ENCODE measurements at places on chromosomes 13 and 19. TPM values are rescaled to one million over a fixed set of nuclear protein-coding genes. Genes with fewer than 3 reads are reported as not detected.

DNA sequence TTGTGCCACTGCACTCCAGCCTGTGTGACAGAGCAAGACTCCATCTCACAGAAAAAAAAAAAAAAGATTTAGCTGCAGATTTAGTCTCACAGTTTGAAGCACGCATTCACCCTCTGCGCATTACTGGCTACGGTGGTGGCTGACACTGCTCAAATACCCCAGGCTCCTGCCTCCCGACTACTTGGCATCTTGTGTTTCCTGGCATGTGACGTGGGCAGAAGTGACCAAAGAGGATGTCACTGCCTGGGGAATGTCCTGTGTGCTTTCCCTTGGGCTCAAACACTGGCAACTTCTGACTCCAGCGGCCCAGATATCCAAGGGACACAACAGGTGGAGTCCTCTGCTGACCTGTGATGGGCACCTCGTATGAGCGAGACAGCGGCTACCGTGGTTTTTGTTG, 24.7 kb upstream of the EIF3G start:
- H3K27me3 ChIP-seq, result no peaks in the 10 kb centered on the region
- H3K27ac ChIP-seq, result no peak overlapping the region
- H3K36me3 ChIP-seq, result peaks cover 43% of the 10 kb centered on the region
- no peak for DNase-seq
- no peaks in the 10 kb centered on the region for H3K4me1 ChIP-seq

GRCh38 chr13:25649001-25649633, 277.3 kb downstream of the ATP8A2 start:
- no peaks in the 10 kb centered on the region for H3K4me1 ChIP-seq
- H3K27ac ChIP-seq, result no peak overlapping the region
- H3K4me3 ChIP-seq, result no peak overlapping the region
- H3K36me3 ChIP-seq, result no peaks in the 10 kb centered on the region
- DNase-seq, result no peak

- peak overlapping the region; percentile 95 for H3K27ac ChIP-seq
- H3K4me1 ChIP-seq, result no peaks in the 10 kb centered on the region
These were observed 1.7 kb upstream of the USPL1 start for GRCh38 chr13:30615866-30616541.

DNA sequence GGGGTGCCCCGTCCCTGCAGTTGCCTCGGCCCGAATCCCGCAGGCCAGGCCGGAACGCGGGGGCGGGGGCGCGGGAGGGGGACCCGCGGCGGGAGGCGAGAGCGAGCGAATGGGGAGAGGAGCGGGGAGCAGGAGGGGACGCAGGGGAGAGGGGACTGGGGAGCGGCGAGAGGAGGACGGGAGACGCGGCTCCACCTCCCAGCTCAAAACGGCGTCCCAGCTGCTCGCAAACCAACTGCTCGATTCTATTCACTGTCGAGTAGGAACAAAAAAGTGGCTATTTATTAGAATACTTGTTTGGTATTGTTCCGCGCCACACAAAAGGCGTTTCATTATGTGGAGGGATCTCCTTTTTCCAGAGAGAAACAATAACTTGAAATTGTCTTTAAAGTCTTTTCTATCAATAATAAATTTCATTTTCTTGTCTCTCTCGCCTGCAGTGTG, 10.6 kb upstream of the SOX1 start:
- no peaks in the 10 kb centered on the region for H3K36me3 ChIP-seq
- no peak for DNase-seq
- no peak overlapping the region for H3K4me3 ChIP-seq
- no peak overlapping the region for H3K27ac ChIP-seq

DNA sequence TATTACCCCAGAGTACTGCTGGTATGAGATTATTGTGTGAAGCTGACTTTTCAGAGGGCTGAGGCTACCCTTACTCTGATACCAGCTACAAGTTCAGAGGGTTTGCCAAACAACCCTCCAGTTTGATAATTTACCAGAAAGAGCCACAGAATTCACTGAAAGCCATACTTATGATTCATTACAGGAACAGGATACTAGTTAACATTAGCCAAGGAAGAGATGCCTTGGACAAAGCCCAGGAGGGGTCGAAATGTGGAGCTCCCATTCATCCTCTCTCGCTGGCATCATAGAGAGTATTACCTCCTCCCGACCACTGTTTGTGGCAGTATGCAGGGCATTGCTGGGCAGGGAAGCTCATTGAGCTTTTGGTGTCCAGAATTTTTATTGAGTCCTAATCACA, 364.3 kb downstream of the KCNRG start:
- H3K27ac ChIP-seq, result no peak overlapping the region
- no peaks in the 10 kb centered on the region for H3K27me3 ChIP-seq
- H3K36me3 ChIP-seq, result no peaks in the 10 kb centered on the region
- no peak overlapping the region for H3K4me3 ChIP-seq

TEX101 gene
- not detected for total RNA-seq

CCDC97 gene
- total RNA-seq, result 5.9 TPM

C13orf42 gene
- not detected for total RNA-seq

DNA sequence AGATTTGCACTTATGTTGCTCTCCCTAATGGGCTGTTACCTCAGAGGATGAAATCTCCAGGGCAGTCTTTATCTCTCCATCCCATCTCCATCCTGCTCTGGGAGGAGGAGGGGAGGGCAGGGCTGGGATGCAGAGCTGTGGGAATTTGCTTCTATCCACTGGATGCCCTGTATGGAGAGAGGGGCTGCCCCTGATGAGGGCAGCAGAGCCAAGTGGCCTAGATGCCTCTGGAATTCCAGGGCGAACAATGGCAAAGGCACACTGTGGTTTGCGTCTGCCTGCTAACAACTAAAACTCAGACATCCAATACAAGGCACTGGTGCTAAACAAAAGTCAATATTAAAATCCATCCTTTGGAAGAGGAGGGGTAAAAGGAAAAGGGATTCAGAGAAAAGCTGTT, 165.1 kb downstream of the COG6 start:
- no peaks in the 10 kb centered on the region for H3K27me3 ChIP-seq
- no peaks in the 10 kb centered on the region for H3K36me3 ChIP-seq
- no peaks in the 10 kb centered on the region for H3K4me1 ChIP-seq
- H3K27ac ChIP-seq, result no peak overlapping the region
- DNase-seq, result no peak

DNA sequence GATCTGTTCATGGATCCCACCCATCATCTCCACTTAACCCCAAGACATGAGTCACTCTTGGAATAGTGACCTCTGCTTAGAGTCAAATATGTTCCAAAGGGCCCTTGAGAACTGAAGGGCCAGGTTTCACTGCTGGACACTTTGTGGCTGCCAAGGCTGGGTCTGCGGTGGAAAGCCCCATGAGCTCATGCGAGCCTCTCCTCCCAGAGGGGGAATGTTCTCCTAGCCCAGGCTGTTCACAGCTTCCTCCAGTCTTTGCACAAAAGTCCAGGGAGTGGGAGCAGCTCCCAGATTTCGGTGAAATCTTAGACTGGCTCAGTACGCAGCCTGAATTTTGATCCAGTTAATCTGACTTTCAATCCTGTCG, 732 bp upstream of the DCLK1 start:
- peaks cover 9% of the 10 kb centered on the region for H3K27me3 ChIP-seq
- no peak overlapping the region for H3K27ac ChIP-seq
- no peaks in the 10 kb centered on the region for H3K36me3 ChIP-seq

ZNF296 gene
- not detected for total RNA-seq

C19orf85 gene
- total RNA-seq, result not detected

GRCh38 chr19:29215322-29215845, 2.4 kb upstream of the UQCRFS1 start:
- DNase-seq, result no peak
- H3K4me3 ChIP-seq, result no peak overlapping the region
- no peaks in the 10 kb centered on the region for H3K36me3 ChIP-seq
- peaks cover 7% of the 10 kb centered on the region for H3K27me3 ChIP-seq

DNA sequence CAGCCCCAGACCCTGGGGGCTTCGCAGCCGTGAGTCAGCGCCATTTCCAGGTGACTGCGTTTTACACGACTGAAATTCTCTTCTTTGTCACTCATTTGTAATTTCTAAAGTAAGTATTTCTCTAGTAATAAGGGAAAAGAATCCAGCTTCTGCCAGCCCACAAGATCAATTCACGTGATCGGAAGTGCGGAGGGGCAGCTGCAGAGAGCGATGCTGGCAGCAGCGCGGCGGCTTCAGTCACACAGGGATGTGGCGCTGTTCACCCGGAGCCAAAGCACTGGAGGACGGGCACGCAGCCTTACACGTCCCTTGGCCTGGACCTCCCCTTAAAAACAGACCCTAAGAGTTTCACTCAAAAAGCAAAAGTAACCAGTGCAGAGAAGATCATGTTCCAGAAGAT, 18.4 kb downstream of the GRTP1 start:
- no peak overlapping the region for H3K27ac ChIP-seq
- no peaks in the 10 kb centered on the region for H3K36me3 ChIP-seq
- H3K27me3 ChIP-seq, result no peaks in the 10 kb centered on the region
- H3K4me1 ChIP-seq, result no peaks in the 10 kb centered on the region
- H3K4me3 ChIP-seq, result no peak overlapping the region

DNA sequence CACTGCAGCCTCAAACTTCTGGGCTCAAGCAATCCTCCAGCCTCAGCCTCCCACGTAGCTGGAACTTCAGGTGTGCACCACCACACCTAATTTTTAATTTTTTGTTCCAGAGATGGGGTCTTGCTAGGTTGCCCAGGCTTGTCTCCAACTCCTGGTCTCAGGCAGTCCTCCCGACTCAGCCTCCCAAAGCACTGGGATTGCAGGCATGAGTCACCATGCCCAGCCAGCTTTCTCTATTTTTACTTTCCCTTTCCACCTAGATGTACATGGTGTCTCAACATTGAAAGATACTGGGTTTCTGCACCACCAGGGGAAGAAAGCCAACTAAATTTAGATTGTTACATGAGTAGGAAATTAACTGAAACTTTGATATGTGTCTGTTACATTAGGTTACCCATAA, 13.8 kb upstream of the ZNF846 start:
- H3K27ac ChIP-seq, result no peak overlapping the region
- no peaks in the 10 kb centered on the region for H3K4me1 ChIP-seq
- H3K36me3 ChIP-seq, result no peaks in the 10 kb centered on the region
- no peak for DNase-seq

GRCh38 chr19:46784262-46785053, 3.9 kb downstream of the SLC1A5 start:
- H3K27ac ChIP-seq, result peak overlapping the region; percentile 98
- H3K27me3 ChIP-seq, result no peaks in the 10 kb centered on the region
- peaks cover 9% of the 10 kb centered on the region for H3K4me1 ChIP-seq
- peak; percentile 84 for DNase-seq
- H3K36me3 ChIP-seq, result peaks cover 14% of the 10 kb centered on the region

SLC25A41 gene
- total RNA-seq, result 0.26 TPM
